ENCODE measurements at places on chromosomes 12 and 14.
A peak's percentile ranks its signal among the peaks of the same experiment; 100 is the strongest.

GRCh38 chr12:96213869-96214268, 19.7 kb downstream of the ELK3 start:
- H3K27me3 ChIP-seq: no peaks in the 10 kb centered on the region
- no peak for DNase-seq
- H3K27ac ChIP-seq: no peak overlapping the region
- no peak overlapping the region for H3K4me3 ChIP-seq
- peaks cover 7% of the 10 kb centered on the region for H3K36me3 ChIP-seq
- peaks cover 68% of the 10 kb centered on the region for H3K4me1 ChIP-seq

GRCh38 chr12:124216966-124217365, 77.9 kb upstream of the RFLNA start:
- H3K4me3 ChIP-seq: no peak overlapping the region
- H3K4me1 ChIP-seq: peaks cover 7% of the 10 kb centered on the region
- H3K36me3 ChIP-seq: peaks cover 5% of the 10 kb centered on the region
- no peak overlapping the region for H3K27ac ChIP-seq
- DNase-seq: no peak

DNA sequence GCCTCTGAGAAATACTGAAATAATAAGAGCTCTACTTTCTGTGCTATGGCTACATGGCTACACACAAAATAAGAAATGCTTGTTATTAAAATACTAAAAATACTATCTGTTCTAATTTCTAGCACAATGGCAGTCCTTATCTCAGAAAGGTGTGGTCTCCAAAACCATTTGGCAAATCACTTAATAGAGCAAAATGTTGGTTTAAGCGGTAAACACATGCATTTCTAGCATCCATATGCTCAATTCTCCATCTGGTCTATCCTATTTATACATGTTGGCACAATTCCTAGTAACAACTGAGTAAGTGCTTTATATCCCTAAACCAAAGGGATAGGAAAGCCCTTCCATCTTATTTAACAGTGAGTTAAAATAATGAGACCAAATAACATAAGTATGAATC, 107.0 kb downstream of the PAPLN start:
- H3K27ac ChIP-seq: no peak overlapping the region
- H3K27me3 ChIP-seq: no peaks in the 10 kb centered on the region
- peaks cover 2% of the 10 kb centered on the region for H3K4me1 ChIP-seq

DNA sequence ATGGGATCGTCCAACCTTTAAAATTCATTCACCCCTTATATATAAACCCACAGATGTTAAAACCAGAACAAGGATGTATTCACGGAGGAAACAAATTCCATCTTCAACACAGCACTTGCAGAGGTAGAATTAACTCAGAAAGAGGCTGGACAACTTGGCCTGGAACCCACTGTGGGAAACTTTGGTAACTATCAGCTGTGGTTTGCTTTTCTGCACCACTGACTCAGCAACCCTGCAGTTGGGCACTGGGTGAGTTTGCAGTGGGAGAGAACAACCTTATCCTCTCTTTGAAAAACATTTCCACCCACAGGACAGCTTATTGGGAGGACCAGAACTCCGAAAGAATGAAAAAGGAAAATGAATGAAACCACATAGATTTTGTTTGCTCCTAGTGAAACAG, 66.3 kb downstream of the ZNF664 start:
- H3K36me3 ChIP-seq: no peaks in the 10 kb centered on the region
- no peak for DNase-seq
- peaks cover 6% of the 10 kb centered on the region for H3K4me1 ChIP-seq
- H3K4me3 ChIP-seq: no peak overlapping the region
- H3K27me3 ChIP-seq: peaks cover 16% of the 10 kb centered on the region
- H3K27ac ChIP-seq: no peak overlapping the region

DNA sequence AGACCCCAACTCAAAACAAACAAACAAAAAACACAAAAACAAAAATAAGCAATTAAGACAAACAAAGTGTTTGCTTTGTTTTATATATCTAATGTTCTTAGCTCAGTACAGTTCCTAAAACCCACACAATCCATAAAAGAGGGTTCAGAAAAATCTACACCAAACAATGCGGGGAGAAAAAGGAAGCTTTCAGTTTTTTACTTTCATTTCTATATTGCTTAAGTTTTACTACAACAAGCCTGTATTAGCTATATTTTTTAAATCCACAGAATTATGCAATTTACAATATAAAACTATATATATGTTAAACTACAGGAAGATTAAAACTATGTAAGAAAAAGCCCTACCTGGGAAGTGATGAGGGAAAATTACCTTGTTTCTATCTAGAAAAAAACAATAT, 41.4 kb downstream of the CLIP1 start:
- no peaks in the 10 kb centered on the region for H3K27me3 ChIP-seq
- no peak overlapping the region for H3K27ac ChIP-seq
- DNase-seq: no peak
- H3K36me3 ChIP-seq: peaks cover 14% of the 10 kb centered on the region
- peaks cover 3% of the 10 kb centered on the region for H3K4me1 ChIP-seq

DNA sequence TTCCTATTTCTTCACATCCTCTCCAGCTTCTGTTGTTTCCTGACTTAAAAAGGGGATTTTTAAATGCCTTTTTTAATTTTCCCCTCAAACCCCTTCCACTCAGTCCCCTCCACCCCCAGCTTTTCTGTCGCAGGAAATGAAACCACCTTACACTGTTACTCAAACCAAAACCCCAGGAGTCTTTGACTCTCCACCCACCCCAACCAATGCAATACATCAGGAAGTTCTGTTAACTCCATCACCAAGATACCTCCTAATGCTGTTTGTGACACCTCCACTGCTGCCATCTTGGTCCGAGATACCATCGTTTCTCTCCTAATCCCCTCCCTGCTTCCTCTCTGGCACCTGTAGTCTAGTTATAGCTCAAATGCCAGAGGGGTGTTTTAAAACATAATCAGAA, 25.4 kb upstream of the CPM start:
- H3K36me3 ChIP-seq: peaks cover 4% of the 10 kb centered on the region
- peak overlapping the region; percentile 86 for H3K27ac ChIP-seq
- peak; percentile 58 for DNase-seq
- no peak overlapping the region for H3K4me3 ChIP-seq

DNA sequence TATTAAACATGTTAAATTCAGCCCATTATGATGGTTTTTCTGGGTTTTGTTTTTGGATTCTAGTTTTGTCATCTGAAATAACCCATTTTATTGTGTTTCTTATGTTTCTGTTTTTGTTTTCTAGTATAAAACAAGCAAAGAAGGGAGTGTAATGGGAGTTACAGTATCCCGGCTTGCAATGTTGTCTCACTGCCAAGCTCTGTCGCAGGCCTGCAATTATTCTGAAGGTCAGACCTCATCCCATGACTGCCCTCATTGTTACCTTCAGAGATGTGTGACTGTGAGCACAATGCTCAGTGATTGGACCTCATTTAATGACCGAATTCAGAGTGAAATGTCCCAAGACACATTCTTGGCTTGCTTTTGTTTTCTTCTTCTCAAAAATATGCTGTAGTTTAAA, 73.0 kb upstream of the ATF1 start:
- DNase-seq: no peak
- no peaks in the 10 kb centered on the region for H3K27me3 ChIP-seq
- H3K27ac ChIP-seq: no peak overlapping the region
- H3K4me1 ChIP-seq: no peaks in the 10 kb centered on the region
- H3K36me3 ChIP-seq: peaks cover 19% of the 10 kb centered on the region

GRCh38 chr12:7375145-7375543, 68.8 kb downstream of the CD163L1 start:
- DNase-seq: no peak
- peaks cover 17% of the 10 kb centered on the region for H3K27me3 ChIP-seq
- H3K4me3 ChIP-seq: no peak overlapping the region
- no peaks in the 10 kb centered on the region for H3K4me1 ChIP-seq

- H3K27me3 ChIP-seq: no peaks in the 10 kb centered on the region
- H3K4me3 ChIP-seq: no peak overlapping the region
- no peaks in the 10 kb centered on the region for H3K36me3 ChIP-seq
- no peak for DNase-seq
Observed at GRCh38 chr12:30098677-30099076, 314.9 kb upstream of the TMTC1 start.

DNA sequence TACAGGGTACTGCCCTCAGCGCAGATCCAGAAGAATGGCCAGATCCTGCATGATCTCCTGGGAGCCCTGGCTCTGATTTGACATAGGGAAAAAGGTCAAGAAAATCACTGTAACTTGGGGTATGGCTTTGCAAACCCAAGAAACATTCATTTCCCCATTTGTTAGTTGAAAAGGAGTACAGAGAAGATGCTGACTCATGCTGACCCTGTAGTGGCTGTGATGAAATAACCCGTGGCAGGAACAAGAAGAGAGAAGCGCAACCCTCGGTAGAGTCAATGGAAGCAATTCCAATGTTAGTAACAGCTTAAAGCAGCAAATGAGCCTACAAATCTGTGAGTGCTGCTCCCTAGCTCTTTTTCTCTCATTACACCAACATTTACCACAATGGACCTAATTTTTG, 281.6 kb upstream of the NPAS3 start:
- no peak for DNase-seq
- H3K4me1 ChIP-seq: no peaks in the 10 kb centered on the region
- H3K36me3 ChIP-seq: no peaks in the 10 kb centered on the region
- no peak overlapping the region for H3K27ac ChIP-seq

- no peak for DNase-seq
- H3K27me3 ChIP-seq: peaks cover 51% of the 10 kb centered on the region
- H3K4me1 ChIP-seq: no peaks in the 10 kb centered on the region
- no peak overlapping the region for H3K27ac ChIP-seq
- H3K4me3 ChIP-seq: no peak overlapping the region
- no peaks in the 10 kb centered on the region for H3K36me3 ChIP-seq
Observed at GRCh38 chr12:26188641-26189040, 6.7 kb upstream of the SSPN start.

- no peaks in the 10 kb centered on the region for H3K4me1 ChIP-seq
- no peaks in the 10 kb centered on the region for H3K27me3 ChIP-seq
- no peak overlapping the region for H3K4me3 ChIP-seq
- H3K27ac ChIP-seq: no peak overlapping the region
Observed at GRCh38 chr12:123950476-123951349, 21.9 kb downstream of the CCDC92 start.

GRCh38 chr12:46264057-46264456, 4.8 kb downstream of the SLC38A1 start:
- H3K36me3 ChIP-seq: peaks cover 28% of the 10 kb centered on the region
- DNase-seq: no peak
- no peak overlapping the region for H3K27ac ChIP-seq
- H3K4me3 ChIP-seq: peak overlapping the region; percentile 20
- H3K4me1 ChIP-seq: peaks cover 16% of the 10 kb centered on the region

DNA sequence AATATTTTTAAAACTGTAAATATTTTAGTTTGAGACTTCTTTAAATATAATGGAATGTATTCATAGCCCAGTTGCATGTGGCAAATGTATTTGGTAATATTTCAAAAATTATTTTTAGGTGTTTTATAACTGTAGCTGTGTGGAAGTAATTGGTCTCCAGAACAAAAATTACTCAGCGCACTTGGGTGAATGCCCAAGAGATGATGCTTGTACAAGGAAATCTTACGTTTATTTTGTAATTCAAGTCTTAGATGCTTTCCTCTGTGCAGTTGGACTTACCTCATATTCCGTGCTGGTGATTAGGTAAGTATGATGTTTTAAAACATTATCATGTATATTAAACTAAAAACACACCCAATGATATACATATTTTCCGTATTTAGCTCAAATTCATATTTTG, 76.7 kb upstream of the SLCO1B1 start:
- H3K4me1 ChIP-seq: no peaks in the 10 kb centered on the region
- H3K4me3 ChIP-seq: no peak overlapping the region
- no peak for DNase-seq
- no peaks in the 10 kb centered on the region for H3K27me3 ChIP-seq

GRCh38 chr14:103738701-103739451, 23.3 kb downstream of the ZFYVE21 start:
- H3K4me3 ChIP-seq: no peak overlapping the region
- H3K27me3 ChIP-seq: no peaks in the 10 kb centered on the region
- H3K36me3 ChIP-seq: no peaks in the 10 kb centered on the region
- no peak overlapping the region for H3K27ac ChIP-seq

GRCh38 chr12:57896115-57896433, 45.3 kb upstream of the ATP23 start:
- H3K4me3 ChIP-seq: peak overlapping the region; percentile 26
- H3K36me3 ChIP-seq: no peaks in the 10 kb centered on the region
- DNase-seq: no peak
- no peak overlapping the region for H3K27ac ChIP-seq
- H3K27me3 ChIP-seq: peaks cover 8% of the 10 kb centered on the region

DNA sequence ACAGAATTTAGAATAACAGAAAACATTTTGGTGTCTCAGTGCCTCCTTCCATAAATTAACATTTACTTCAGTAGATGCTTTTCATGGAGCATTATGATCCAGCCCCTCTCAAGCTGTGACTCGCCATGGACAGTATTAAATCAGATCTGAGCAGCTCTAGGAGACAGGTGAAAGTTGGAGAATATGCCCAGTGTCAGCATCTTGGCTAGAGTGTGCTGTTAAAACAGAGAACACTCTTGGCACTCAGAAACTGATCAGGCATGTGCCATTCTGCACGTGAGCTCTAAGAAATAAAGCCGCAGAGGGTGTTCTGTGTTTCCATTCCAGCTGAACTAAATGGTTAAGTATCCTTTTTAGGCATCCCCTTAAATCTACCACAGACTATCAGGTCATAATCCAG, 68.0 kb downstream of the DIP2B start:
- peaks cover 6% of the 10 kb centered on the region for H3K4me1 ChIP-seq
- H3K36me3 ChIP-seq: no peaks in the 10 kb centered on the region
- H3K4me3 ChIP-seq: no peak overlapping the region
- H3K27me3 ChIP-seq: no peaks in the 10 kb centered on the region

DNA sequence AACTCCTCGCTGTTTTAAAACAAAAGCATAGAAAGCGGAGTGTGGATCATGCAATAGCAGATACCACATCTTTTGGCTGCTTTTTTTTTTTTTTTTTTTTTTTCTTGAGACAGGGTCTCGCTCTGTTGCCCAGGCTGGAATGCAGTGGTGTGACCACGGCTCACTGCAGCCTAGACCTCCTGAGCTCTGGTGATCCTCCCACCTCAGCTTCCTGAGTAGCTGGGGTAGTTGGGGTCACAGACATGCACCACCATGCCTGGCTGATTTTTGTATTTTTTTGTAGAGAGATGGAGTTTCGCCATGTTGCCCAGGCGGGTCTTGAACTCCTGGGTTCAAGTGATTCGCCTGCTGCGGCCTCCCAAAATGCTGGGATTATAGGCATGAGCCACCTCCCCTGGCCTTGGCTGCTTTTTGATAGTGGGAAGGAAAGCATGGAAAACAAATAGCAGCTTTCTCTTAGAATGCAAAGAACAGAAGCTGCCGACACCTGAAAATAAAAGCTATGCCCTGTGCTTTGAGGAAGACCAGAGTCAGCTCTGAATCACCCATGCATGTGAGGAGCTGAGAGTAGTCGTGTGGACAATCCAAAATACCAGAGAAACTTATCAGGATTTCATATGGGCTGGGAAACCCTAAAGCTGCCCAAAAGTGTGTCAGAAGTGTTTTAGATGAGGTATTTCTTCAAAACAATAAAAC, 3.6 kb upstream of the ELK3 start:
- H3K27me3 ChIP-seq: no peaks in the 10 kb centered on the region
- peaks cover 40% of the 10 kb centered on the region for H3K4me1 ChIP-seq

GRCh38 chr14:53536446-53536845, 383.3 kb upstream of the DDHD1 start:
- H3K27ac ChIP-seq: no peak overlapping the region
- DNase-seq: no peak
- H3K36me3 ChIP-seq: no peaks in the 10 kb centered on the region
- no peaks in the 10 kb centered on the region for H3K4me1 ChIP-seq
